ENCODE measurements at places on chromosomes 2 and 18.

- DNase-seq, result no peak
These were observed 13.5 kb upstream of the CNOT11 start for GRCh38 chr2:101238930-101239759.

DNA sequence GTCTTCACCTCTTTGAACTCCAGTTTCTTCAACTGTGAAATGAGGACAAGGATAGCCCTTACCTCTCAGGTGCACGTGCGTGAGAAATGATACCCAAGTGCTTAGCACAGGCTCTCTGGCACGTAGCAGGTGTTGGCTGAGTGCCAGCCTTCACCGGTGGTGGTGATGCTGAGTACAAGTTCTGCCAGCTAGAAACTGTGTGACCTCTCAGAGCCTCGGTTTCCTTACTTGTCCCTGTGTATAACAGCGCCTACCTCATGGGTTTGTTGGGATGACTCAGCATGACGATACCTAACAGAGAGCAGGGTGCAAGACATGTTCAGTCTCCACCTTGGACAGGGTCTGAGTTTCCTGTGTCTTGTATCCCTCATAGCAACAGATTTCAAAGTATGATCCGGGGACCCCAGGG lies 205.1 kb downstream of the TNS1 start:
- peak; percentile 84 for DNase-seq

GRCh38 chr2:52336951-52337350 lies 1305.0 kb upstream of the NRXN1 start:
- no peak for DNase-seq

DNA sequence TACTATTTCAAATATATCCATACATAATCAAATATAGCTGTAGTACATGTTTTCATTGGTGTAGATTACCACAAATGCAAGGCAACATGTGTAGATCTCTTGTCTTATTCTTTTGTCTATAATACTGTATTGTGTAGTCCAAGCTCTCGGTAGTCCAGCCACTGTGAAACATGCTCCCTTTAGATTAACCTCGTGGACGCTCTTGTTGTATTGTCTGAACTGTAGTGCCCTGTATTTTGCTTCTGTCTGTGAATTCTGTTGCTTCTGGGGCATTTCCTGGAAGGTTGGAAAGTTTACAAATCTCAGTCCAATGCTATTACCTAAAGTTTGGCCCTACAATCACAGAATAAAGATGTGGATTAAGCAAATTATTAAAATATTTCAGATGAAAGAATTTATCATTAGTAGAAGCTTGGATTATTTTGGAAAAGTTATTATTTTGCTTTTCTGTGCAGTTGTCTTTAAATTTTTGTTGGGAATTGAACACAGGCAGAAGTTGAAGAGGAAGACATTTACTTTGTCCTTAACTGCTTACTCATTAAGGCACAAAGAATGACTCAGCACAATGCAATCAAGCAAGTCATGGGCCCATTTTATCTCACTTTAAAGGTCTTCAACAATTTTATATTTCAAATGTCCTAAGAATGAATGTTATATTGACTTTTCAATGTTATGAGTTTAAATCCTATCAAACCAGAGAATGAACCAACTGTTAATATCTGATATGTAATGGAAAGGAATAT lies 103.4 kb upstream of the CAVIN2 start:
- DNase-seq, result no peak

DNA sequence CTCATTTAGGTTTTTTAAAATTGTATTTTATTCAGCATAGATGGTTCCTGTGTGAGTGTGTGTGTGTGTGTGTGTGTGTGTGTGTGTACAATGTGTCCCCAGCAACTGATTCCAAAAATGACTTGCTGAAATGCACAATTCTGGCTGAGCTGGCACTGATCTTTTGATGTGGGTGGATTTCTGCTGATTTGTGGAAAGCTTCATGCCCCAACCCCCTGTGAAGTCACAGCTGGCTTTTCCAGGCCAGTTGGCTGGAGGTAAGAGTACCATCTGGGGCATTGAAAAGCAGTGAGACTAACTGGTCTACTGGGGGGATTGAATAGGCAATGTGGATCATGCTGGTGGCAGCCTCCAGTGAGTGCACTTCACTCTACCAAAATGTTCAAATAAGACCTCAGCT lies 187.2 kb downstream of the LRRTM1 start:
- DNase-seq, result no peak

DNA sequence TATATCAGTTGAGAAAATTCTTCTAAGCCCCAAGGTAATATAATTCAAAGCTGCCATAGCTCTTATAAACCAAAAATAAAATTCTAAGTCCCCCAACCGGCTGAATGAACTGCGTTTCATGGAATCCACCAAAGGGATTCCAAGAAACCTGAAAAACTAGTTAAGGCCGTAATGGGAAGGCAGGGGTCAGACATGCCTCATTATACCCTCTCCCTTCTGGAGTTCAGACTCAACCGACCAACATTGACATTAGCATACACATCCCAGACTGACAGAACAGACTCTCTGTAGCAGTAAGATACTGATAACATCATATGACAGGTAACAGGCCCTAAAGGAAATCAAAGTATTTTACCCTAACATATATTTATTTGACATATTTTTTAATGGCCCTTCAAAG lies 31.4 kb upstream of the PHLPP1 start:
- DNase-seq, result no peak
